ENCODE measurements at places on chromosomes 1 and 21.

GRCh38 chr1:24897263-24898151 is 32.6 kb downstream of the RUNX3 start:
- H3K4me1 ChIP-seq = no peaks in the 10 kb centered on the region
- no peak overlapping the region for H3K4me3 ChIP-seq
- peaks cover 5% of the 10 kb centered on the region for H3K36me3 ChIP-seq
- DNase-seq = no peak
- peaks cover 16% of the 10 kb centered on the region for H3K27me3 ChIP-seq

GRCh38 chr1:112712191-112712590 is 2.9 kb downstream of the PPM1J start:
- H3K36me3 ChIP-seq = no peaks in the 10 kb centered on the region
- no peak overlapping the region for H3K4me3 ChIP-seq
- peaks cover 32% of the 10 kb centered on the region for H3K4me1 ChIP-seq
- no peak overlapping the region for H3K27ac ChIP-seq
- no peak for DNase-seq

DNA sequence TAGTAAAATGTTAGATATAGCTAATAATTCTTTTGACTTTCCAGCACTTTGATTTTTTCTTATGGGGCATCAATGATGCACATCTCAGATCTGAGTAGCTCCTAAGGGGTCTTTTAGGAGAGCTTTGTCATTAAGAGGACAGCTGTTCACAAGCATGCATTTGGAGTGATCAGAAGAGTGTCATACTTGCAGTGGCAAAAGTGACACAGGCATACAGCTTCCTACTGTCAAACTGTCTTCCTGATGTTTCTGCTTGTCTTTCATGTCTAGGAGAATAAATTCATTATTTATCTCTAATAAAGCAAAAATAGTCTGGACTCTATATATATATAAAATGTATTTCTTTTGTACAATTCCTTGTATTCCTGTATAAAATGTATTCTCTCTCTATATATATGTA is 273.0 kb downstream of the PAPPA2 start:
- no peak overlapping the region for H3K27ac ChIP-seq
- DNase-seq = no peak
- no peak overlapping the region for H3K4me3 ChIP-seq
- no peaks in the 10 kb centered on the region for H3K4me1 ChIP-seq
- no peaks in the 10 kb centered on the region for H3K36me3 ChIP-seq
- H3K27me3 ChIP-seq = peaks cover 2% of the 10 kb centered on the region

DNA sequence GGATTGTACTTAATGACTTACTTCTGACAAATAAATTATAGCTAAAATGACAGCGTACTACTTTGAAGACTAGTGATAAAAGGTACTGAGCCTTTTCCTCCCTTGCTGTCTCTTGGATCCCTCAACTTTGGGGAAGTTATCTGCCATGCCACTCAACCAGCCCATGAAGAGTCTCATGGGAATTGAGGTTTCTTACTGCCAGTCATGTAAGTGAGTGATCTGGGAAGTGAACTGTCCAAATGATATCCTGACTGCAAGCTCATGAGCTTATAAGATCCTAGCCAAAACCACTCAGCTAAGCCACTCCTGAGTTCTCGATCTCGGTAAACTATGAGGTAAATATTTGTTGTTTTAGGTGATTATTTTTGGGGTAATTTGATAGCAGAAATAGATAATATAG is 247.8 kb downstream of the NCAM2 start:
- H3K4me1 ChIP-seq = peaks cover 10% of the 10 kb centered on the region
- no peaks in the 10 kb centered on the region for H3K36me3 ChIP-seq
- no peaks in the 10 kb centered on the region for H3K27me3 ChIP-seq
- no peak for DNase-seq
- H3K27ac ChIP-seq = no peak overlapping the region

DNA sequence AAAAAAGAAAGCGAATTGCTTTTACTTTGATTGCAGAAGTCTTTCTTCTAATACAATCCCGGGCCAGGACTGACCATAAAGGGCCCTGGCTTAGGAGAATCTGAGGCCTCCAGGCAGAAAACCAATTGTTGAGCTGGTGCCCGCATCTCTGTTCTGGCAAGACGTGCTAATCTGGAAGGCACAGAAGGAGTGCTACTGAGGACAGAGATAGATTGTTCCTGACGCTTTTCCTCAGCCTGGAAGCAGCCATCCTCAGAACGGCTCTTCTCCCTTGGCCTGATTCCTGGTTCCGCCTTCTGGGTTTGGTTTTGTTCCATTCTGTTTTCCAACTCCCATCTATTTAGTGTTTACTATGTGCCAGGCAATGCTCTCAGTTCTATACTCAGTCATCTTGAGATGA is 44.8 kb upstream of the SPOCD1 start:
- no peak overlapping the region for H3K4me3 ChIP-seq
- H3K27me3 ChIP-seq = peaks cover 7% of the 10 kb centered on the region
- no peak for DNase-seq
- no peaks in the 10 kb centered on the region for H3K36me3 ChIP-seq
- H3K27ac ChIP-seq = no peak overlapping the region
